ENCODE measurements at places on chromosomes 6 and 20. TPM values are rescaled to one million over a fixed set of nuclear protein-coding genes. Genes with fewer than 3 reads are reported as not detected.

LY6G5C gene
- total RNA-seq = 2.1 TPM

GRCh38 chr6:122130026-122130348 lies 269.5 kb upstream of the HSF2 start:
- peak overlapping the region; percentile 73 for H3K27ac ChIP-seq
- no peaks in the 10 kb centered on the region for H3K27me3 ChIP-seq
- DNase-seq = no peak
- no peaks in the 10 kb centered on the region for H3K36me3 ChIP-seq
- H3K4me3 ChIP-seq = no peak overlapping the region

DNA sequence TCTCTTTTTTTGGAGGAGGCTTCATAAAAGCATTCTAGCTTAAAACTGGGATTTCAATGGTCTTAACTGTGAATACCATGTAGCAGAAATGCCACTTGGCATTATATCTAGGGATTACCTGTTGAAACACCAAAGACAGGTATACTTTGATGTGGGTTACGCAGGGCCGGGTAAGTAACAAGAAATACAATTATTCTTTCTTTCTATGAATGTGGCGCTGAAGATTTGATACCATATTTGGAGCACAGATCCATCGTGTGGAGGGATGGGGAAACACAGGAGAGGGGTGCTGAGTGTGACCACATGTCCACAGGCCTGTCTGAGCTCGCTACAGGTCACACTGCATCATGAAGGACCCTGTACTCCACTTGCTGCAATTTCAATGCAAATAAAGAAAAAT lies 257.8 kb downstream of the GMPR start:
- no peak overlapping the region for H3K4me3 ChIP-seq
- no peak overlapping the region for H3K27ac ChIP-seq
- H3K4me1 ChIP-seq = peaks cover 9% of the 10 kb centered on the region
- DNase-seq = no peak
- no peaks in the 10 kb centered on the region for H3K36me3 ChIP-seq
- no peaks in the 10 kb centered on the region for H3K27me3 ChIP-seq

GRCh38 chr20:37144856-37145404 lies 34.2 kb upstream of the RPN2 start:
- peaks cover 3% of the 10 kb centered on the region for H3K36me3 ChIP-seq
- no peaks in the 10 kb centered on the region for H3K4me1 ChIP-seq
- H3K27me3 ChIP-seq = no peaks in the 10 kb centered on the region

GRCh38 chr20:37892001-37892400 lies 10.9 kb upstream of the VSTM2L start:
- no peak for DNase-seq
- H3K36me3 ChIP-seq = no peaks in the 10 kb centered on the region

All from psoas muscle (tissue), 8 donors.